ENCODE measurements at places on chromosomes 16 and 17.

GRCh38 chr16:50676684-50677225, 4.4 kb downstream of the SNX20 start:
- no peak for DNase-seq

GRCh38 chr17:56247816-56248215, 94.5 kb downstream of the ANKFN1 start:
- DNase-seq, result no peak

DNA sequence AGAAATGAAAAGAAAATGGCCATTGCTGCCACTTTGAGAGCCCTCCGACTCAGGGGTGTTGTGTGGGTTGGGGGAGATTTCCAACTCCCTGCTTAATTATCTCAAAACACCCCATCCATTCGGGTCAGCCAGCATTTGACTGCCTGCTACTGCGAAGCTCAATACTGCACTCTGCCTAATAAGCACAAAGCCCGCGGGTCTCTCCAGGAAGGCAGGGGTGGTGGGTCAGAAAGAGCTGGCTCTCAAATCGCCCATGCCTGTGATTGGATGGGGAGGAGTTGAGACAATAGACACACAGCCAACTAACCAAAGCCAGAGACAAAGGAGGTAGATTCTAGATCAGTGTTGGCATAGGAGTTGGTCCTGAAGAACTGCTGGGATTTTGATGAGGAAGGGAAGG, 2.3 kb upstream of the XAF1 start:
- DNase-seq, result no peak

GRCh38 chr17:44128383-44128782, 4.9 kb upstream of the HDAC5 start:
- DNase-seq, result no peak

DNA sequence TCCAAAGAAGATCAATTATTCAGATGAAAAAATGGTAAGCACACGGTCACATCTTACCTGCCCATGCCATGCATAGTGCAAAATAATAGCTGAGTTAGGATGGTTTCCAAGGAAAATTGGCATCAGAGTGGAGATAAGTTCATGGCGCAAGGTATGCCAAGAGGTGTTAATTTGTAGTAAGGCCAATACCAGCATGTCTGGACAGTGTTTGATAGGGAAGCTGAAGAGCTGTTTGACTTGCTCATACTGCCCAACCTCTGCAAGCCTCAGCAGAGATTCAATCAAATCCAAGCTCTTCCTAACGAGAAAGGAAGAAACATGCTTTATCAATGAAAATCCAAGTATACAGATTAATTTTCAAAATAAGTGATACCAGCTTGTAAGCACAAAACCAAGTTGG, 51.0 kb downstream of the CNOT1 start:
- no peak for DNase-seq

DNA sequence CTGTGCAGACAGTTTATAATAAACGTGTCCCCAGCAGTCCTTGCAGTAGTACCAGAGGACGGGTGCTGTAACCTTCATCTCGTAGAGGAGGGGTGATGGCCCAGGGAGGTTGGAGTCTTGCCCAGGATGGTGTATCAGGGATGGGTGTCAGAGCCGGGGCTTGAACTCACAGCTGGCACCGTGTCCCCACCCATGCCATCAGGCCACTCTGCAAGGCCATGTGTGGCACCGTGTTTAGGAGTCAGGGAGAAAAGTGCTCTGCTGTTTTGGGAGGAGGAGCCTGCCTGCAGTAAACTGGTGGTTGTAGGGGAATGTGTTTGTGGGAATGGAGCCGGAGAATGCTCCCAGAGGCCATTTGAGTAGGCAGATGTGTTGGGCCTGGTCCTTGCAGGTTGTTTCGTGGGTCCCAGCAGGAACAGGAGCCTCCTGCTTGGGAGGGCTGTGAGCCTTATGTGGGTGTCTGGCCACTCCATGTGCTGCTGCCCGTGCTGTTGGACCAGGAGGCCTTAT, 1.7 kb downstream of the ADORA2B start:
- no peak for DNase-seq

DNA sequence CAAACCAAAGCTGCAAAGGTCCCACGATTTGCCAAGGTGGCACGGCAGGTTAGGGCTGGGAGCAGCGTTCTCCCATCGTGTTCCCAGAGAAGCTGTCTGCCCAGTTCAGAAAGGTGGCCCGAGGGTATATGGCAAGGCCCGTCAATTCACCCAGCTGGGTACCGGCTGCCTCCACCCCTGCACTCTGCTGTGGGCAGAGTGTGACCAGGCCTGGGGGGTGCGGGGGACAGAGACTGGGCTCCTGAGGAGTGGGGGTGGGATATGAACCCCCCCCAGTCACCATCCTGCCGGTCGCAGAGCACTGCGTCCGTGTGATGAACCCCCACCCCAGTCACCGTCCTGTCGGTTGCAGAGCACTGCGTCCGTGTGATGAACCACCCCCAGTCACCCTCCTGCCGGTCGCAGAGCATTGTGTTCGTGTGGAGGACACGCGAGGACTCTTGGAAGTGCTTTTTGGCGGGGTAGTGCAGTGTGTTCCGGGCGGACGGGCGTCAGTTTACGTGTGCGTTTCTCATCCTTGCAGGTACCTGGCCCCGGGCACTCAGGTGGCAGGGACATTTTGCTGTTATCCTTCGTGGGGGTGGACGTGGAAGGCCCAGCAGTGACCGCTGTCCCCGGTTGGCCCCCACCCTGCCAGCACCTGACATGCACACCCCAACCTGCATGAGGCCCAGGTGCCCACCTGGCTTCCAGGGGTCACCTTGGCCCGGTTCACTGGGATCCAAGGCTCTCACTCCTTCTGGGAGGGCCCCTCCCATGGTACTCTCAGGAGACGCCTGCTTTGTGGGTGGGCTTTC, 2.7 kb upstream of the FASN start:
- no peak for DNase-seq

DNA sequence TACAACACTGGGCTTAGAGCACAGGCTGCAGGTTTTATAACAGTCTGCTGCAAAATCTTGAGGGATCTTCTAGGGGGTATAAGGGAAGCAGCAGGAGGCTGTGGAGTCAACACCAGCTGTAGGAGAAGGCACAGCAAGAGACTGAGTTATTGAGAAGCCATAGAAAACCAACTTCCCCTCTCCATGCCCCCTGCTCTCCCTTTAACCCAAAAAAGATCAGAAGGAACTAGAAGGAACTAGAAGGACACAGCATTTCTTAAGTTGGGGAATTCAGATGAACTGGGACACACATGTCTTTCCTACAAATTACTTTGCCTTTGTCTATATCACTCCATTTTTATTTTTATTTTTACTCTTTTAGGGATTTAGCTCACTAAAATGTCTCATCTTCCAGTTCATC, 6.2 kb upstream of the CCL18 start:
- no peak for DNase-seq

DNA sequence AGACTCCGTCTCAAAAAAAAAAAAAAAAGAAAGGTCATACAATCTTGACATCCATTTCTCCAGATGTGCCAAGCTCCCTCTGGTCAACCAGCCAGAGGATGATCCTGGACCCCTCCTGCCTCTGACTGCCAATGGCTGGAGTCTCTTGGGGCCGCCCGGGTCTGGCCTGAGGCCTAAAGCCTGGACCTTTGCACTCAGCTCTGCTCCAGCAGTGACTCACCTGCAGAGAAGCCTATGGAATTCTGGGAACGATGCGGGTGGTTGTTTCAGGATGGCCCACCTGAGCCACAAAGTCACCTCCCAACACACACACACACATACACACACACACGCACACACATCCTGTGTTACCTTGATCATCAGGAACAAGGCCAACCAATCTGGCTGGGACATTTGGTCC, 64.0 kb upstream of the DNAH17 start:
- no peak for DNase-seq

DNA sequence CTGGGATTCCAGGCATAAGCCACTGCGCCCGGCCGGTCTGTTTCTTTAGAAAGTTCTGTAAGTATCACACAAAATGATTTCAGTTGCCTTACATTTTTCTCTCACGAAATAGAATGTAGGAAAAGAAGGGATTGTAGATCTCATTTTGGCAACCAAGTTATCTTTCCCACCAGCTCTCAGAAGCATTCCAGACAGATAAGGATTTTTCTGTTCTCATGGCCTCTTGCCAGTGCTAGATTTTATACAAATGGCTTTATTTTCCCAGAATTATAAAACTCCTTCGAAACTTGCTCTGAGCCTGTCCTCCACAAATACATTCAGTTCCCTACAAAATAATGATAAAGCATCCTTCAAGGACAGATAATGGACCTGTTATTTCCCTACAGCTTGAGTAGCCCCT, 46.9 kb downstream of the LCMT1 start:
- no peak for DNase-seq

- no peak for DNase-seq
Measured at GRCh38 chr17:73566905-73567782, 77.1 kb downstream of the SDK2 start.

DNA sequence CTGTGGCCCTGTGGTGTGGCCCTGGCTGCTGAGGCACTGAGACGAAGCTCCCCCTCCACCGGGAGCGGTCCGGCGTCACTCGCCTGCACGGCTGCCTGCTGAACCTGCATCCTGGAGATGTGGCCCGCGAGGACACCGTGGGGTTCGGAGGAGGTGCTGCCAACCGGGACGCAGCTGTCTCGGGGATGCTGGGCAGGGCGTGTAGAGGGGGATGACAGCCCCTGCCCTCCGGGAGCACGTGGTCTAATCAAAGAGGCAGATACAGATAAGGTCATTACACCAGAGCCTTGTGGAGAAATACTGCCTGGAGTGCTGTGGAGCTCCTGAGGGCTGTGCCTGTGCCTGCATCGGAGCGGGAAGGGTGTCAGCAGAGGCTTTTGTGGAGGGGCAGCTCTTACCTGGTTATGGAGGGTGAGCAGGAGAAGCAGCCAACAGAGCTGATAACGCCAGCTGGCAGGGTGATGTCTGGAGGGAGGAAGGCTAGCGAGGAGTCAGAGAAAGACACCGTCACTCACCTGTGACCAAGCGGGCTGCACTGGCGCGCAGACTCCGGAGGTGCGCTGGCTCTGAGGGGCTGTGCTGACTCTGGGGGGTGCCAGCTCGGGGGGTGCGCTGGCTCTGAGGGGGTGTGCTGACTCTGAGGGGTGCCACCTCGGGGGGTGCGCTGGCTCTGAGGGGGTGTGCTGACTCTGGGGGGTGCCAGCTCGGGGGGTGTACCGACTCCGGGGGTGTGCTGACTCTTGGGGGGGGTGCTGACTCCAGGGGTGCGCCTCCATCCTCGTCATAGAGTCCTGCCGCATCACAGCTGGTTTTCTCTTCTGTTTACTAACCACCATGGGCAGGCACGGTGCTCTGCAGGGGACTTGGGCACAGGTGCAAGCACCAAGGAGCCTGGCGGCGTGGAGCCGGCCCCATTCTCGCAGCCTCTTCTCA, 104.7 kb upstream of the CHMP6 start:
- DNase-seq, result no peak

DNA sequence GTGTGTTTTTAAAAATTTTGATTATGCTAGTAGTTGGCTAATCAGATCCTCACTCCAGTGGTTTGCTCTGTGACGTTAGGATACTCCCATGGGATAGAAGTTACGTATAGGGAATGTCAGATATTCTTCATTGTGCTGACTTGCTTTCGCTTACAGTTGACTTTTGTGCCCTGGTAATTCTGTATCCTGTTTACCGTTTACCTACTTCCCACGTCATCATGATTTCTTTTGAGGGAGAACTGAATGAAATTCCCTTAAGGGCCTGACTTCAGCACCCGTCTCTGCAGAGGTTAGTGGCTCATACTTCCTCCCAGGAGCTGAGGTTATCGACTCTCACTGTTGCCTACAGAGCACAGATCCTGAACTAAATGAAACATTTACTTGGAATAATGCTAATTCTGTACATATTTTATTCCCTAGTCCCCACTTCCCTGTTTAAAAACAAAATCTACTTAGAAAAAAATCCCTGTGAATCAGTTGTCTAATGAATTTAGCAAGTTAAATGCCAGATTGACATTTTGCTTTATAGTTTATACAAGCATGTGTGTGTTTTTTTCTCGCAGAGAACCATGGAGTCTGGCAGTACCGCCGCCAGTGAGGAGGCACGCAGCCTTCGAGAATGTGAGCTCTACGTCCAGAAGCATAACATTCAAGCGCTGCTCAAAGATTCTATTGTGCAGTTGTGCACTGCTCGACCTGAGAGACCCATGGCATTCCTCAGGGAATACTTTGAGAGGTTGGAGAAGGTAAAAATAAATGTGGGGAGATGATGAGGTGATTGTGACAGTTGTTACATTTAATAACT, 2.8 kb downstream of the PRKAR1A start:
- DNase-seq, result no peak

DNA sequence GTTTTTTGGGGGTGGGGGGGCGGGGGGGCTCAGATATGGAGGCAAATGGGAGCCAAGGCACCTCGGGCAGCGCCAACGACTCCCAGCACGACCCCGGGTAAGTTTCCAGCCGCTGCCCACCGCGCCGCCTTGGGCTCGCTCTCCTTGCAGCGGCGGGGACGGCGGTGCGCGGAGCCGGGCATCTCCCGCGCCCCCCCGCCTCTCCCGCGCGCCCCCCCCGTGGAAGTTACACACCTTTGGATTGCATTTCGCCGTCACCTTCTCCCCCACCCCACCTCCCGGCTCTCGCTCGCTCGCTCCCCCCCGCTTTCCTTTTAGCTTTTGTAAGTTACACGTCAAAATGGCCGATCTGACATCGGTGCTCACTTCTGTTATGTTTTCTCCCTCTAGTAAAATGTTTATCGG, 387 bp downstream of the MSI2 start:
- peak; percentile 33 for DNase-seq

DNA sequence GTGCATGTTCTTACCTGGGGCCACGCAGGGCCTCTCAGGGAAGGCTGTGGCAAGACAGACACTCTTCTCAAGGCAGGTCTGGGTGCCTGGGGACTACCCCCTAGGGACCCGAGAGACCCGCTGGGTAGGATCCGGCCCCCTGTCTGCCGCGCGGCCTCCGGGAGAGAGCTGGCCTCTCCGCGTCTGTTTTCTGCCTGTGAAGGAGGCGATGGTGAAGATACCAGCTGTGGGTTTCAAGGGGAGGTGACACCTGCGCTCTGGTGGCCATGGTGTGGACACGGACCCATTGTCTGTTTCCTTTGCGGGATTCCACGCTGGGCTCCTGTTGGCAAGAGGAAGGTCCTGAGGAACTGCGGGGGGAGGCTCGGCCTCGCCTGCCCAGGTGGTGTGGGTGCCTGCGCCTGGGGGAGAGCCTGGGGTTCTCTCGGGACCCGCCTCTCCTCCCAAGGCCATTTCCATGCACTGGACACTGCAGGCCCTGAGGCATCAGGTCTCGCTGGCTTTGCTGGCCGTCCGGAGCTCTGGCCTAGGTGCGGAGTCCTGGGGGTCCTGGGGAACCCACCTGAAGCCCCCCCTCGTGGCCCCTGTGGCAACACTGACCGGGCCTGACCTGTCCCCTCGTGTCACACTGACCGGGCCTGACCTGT, 12.2 kb upstream of the METRNL start:
- no peak for DNase-seq

GRCh38 chr16:15650698-15651171, 690 bp downstream of the NDE1 start:
- DNase-seq, result peak; percentile 47
